Thyroid gland (tissue), 4 donors: ENCODE measurements at places on chromosomes 16 and 17. TPM values are rescaled to one million over a fixed set of nuclear protein-coding genes. Genes with fewer than 3 reads are reported as not detected.

GRCh38 chr17:44968225-44969143 is at the start of gene C1QL1:
C1QL1 (minus strand) TSS chr17:44968303; CDS start chr17:44968048, 255 bp downstream.
- H3K4me3 ChIP-seq = no peak within 1 kb of the TSS
- H3K27ac ChIP-seq = no peak within 1 kb of the TSS
- peak; percentile 90 for DNase-seq
- peaks cover 10% of the 10 kb centered on the region for H3K27me3 ChIP-seq
- H3K36me3 ChIP-seq = no peaks in the 10 kb centered on the region

NUP93 gene
- 77.6 TPM for total RNA-seq

- no peak overlapping the region for H3K4me3 ChIP-seq
- peaks cover 86% of the 10 kb centered on the region for H3K4me1 ChIP-seq
- DNase-seq = no peak
Measured at GRCh38 chr17:51103050-51103449, 17.6 kb downstream of the SPAG9 start.

DNA sequence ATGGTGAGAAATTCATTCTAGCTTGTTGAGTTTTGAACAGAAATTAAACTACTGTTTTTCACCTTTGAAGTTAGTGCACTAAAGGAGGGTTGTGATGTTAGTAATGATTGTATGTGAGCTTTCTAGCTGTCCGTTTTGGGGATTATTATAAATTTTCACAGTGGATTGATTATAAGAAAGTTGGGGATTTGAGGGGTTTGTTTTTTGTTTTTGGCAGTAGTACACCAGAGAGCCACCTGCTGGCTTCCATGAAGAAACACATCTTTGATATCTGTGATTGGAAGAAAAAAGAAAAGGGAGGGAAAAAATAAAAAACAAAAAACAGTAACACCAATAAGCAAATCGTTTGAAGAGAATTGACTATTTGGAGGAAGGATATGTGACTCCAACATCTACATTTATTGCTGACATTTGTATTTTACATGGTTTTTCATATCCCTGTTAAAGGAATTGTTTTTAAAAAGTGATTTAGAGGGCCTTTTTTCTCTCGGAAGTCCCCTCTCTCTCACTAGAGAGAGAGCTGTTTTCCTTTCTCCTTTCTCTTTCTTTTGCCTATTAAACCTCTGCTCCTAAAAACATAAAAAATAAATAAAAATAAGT is 1469.5 kb upstream of the GOT2 start:
- H3K4me1 ChIP-seq = no peaks in the 10 kb centered on the region
- H3K4me3 ChIP-seq = no peak overlapping the region
- no peak for DNase-seq
- no peak overlapping the region for H3K27ac ChIP-seq

C1QTNF8 gene
- not detected for total RNA-seq
